ENCODE measurements at places on chromosomes 4 and X.

DNA sequence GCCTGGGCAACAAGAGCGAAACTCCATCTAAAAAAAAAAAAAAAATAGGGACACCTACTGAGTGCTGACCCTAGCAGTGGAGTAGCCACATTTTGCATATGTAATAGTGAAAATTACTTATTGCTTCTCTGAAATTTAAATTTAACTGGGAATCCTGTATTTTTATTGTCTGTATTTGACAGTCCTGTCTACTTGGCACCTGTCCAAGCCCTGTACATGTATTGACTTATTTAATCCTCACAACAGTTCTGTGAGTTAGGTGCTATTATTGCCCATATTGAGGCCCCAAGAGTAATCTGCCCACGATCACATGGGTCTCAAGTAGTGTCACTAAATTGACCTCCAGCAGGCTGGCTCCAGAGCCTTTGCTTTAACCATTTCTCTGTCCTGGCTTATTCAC, 81.6 kb downstream of the WDR19 start:
- H3K36me3 ChIP-seq = no peaks in the 10 kb centered on the region
- DNase-seq = no peak
- no peak overlapping the region for H3K4me3 ChIP-seq
- no peaks in the 10 kb centered on the region for H3K27me3 ChIP-seq
- no peak overlapping the region for H3K27ac ChIP-seq
- no peaks in the 10 kb centered on the region for H3K4me1 ChIP-seq

DNA sequence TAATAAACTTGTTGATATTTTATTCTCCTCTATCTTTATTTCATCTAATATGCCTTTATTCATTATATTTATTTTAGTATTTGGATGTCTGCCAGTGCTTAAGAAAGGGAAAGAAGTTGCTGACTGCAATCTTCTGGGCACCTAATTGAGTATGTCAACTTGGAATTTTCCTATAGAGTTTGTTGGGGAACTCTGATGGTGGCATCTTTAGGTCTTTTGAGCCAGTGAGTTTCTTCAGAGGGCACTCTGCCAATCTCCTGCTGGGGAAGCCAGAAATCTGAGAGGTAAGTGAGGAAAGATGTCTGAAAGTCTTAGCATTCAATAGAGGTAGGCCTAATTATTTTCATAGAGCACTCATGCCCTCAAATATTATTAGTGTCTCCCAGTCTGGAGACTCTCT, 475.0 kb downstream of the GABRG1 start:
- H3K27me3 ChIP-seq = no peaks in the 10 kb centered on the region
- no peak overlapping the region for H3K27ac ChIP-seq
- no peaks in the 10 kb centered on the region for H3K36me3 ChIP-seq
- H3K4me1 ChIP-seq = no peaks in the 10 kb centered on the region
- no peak for DNase-seq

DNA sequence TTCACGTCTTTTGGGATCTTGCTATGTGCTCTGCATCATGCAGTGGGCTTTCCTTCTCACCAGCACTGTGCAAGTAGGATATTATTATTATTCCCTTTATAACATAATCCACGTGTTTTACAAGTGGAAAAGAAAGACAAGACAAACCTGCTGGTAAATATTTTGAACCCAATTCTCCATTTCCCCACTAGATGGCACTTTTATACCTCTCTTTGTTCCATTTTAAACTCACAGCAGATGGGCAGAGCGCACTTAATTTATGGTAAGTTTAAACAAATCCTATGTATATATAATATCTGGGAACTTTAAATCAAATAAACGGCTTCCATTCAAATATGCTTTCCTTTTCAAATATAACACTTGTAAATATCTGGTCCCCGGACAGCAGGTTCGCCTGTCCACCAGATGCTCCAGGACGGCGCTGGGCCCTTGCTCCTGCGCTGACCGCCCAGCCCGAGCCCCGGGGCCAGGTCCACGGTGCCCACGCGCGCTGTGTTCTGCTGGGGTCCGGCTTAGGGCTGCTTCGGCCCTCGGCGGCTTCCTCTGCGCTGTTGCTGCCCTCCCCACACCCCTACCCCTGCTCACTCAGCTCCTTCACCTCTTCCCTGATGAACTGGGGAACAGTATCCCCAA, 31.1 kb downstream of the F11 start:
- H3K27ac ChIP-seq = no peak overlapping the region
- H3K4me3 ChIP-seq = no peak overlapping the region
- H3K4me1 ChIP-seq = no peaks in the 10 kb centered on the region
- no peaks in the 10 kb centered on the region for H3K27me3 ChIP-seq
- no peak for DNase-seq

GRCh38 chrX:24463077-24463476, 2.0 kb upstream of the PDK3 start:
- H3K27ac ChIP-seq = no peak overlapping the region
- H3K27me3 ChIP-seq = no peaks in the 10 kb centered on the region
- DNase-seq = no peak
- no peaks in the 10 kb centered on the region for H3K36me3 ChIP-seq

DNA sequence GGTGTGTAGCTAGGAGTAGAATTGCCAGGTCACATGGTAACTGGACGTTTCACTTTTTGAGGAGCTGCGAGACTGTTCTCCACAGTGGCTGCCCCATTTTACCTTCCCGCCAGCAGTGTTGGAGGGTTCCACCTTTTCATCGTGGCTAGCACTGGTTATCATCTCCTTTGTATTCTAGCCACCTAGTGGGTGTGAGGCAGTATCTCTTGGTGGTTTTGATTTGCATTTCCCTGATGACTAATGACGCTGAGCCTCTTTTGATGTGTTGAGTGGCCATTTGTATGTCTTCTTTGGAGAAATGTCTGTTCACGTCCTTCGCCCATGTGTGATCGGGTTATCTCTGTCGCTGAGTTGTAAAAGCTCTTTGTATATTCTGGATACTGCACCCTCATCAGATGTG, 10.6 kb downstream of the ABCD1 start:
- no peak overlapping the region for H3K27ac ChIP-seq
- no peaks in the 10 kb centered on the region for H3K27me3 ChIP-seq
- DNase-seq = no peak
- no peak overlapping the region for H3K4me3 ChIP-seq

- no peaks in the 10 kb centered on the region for H3K4me1 ChIP-seq
- no peak for DNase-seq
- no peak overlapping the region for H3K27ac ChIP-seq
- peak overlapping the region; percentile 29 for H3K4me3 ChIP-seq
- H3K36me3 ChIP-seq = no peaks in the 10 kb centered on the region
These were observed 92.2 kb downstream of the DCHS2 start for GRCh38 chr4:154399259-154399974.

DNA sequence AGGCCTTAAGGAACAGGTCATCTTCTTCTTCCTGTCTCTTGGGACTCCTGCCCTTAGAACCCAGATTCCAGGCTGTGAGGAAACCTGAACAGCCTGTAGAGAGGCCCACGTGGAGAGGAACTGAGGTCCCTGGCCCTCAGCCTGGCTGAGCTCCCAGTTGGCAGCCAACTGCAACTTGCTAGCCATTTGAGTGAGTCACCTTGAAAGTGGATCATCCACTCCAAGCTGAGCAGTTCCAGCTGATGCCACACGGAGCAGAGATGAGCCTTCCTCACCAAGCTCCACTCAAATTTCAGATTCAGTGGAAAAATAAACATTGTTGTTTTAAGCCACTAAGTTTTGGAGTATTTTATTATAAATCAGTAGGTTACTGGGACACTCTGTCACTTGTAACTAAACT, 392.5 kb downstream of the BCOR start:
- H3K27me3 ChIP-seq = no peaks in the 10 kb centered on the region
- H3K27ac ChIP-seq = no peak overlapping the region
- H3K4me1 ChIP-seq = no peaks in the 10 kb centered on the region
- no peaks in the 10 kb centered on the region for H3K36me3 ChIP-seq
- DNase-seq = no peak

GRCh38 chr4:153333874-153334273, 10.6 kb upstream of the MND1 start:
- no peaks in the 10 kb centered on the region for H3K4me1 ChIP-seq
- H3K4me3 ChIP-seq = no peak overlapping the region
- no peaks in the 10 kb centered on the region for H3K36me3 ChIP-seq
- DNase-seq = no peak
- H3K27ac ChIP-seq = no peak overlapping the region
- H3K27me3 ChIP-seq = no peaks in the 10 kb centered on the region

DNA sequence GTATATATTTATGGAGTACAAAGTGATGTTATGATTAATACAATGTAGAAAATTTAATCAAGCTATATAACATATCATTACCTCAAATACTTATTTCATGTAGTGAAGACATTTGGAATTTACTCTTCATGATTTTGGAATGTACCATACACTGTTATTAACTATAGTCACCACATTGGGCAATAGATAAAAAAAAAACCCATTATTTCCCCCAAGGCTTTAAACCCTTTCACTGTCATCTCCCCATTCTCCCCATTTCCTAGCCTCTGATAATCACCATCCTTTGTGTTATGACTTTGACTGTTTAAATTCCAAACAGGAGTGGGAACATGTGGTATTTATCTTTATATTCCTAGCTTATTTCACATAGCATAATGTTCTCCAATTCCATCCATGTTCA, 2189.1 kb upstream of the AGA start:
- no peak overlapping the region for H3K4me3 ChIP-seq
- no peaks in the 10 kb centered on the region for H3K27me3 ChIP-seq
- H3K36me3 ChIP-seq = no peaks in the 10 kb centered on the region
- H3K27ac ChIP-seq = no peak overlapping the region
- no peaks in the 10 kb centered on the region for H3K4me1 ChIP-seq

DNA sequence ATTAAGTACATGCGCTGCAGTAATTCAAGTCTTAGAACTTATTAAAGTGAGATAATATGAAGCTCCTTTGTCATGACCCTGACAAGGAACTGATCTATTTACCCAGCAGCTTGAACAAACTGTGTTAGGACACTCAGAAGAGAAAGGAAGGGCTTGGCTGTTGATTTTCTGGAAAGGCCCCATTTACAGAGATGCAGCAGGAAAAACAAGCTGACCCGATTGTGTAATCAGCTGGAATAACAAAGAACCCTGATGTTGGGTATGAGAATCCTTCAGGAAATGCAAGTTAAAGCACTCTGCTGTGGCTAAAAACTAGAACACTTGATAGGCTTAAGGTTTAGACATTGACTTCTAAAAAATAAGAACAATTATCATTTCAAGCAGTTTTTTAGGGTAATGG, 64.8 kb downstream of the TBC1D9 start:
- peak overlapping the region; percentile 71 for H3K27ac ChIP-seq
- peaks cover 47% of the 10 kb centered on the region for H3K4me1 ChIP-seq
- H3K36me3 ChIP-seq = no peaks in the 10 kb centered on the region
- no peak for DNase-seq
- no peaks in the 10 kb centered on the region for H3K27me3 ChIP-seq

- H3K4me1 ChIP-seq = peaks cover 45% of the 10 kb centered on the region
- H3K27me3 ChIP-seq = no peaks in the 10 kb centered on the region
- H3K36me3 ChIP-seq = no peaks in the 10 kb centered on the region
- no peak for DNase-seq
- peak overlapping the region; percentile 58 for H3K4me3 ChIP-seq
These were observed 255.6 kb upstream of the JADE1 start for GRCh38 chr4:128553686-128554515.

- H3K27me3 ChIP-seq = no peaks in the 10 kb centered on the region
- H3K36me3 ChIP-seq = no peaks in the 10 kb centered on the region
- H3K4me3 ChIP-seq = no peak overlapping the region
- DNase-seq = no peak
- no peaks in the 10 kb centered on the region for H3K4me1 ChIP-seq
These were observed 132.3 kb downstream of the SLC39A8 start for GRCh38 chr4:102213031-102213430.

GRCh38 chrX:118350221-118350620, 4.3 kb downstream of the WDR44 start:
- no peaks in the 10 kb centered on the region for H3K36me3 ChIP-seq
- H3K27ac ChIP-seq = peak overlapping the region; percentile 43
- H3K27me3 ChIP-seq = no peaks in the 10 kb centered on the region
- no peaks in the 10 kb centered on the region for H3K4me1 ChIP-seq

- no peaks in the 10 kb centered on the region for H3K36me3 ChIP-seq
- DNase-seq = no peak
- no peak overlapping the region for H3K4me3 ChIP-seq
- H3K27me3 ChIP-seq = no peaks in the 10 kb centered on the region
- peaks cover 5% of the 10 kb centered on the region for H3K4me1 ChIP-seq
These were observed 2.7 kb upstream of the NUDT9 start for GRCh38 chr4:87419578-87420249.

DNA sequence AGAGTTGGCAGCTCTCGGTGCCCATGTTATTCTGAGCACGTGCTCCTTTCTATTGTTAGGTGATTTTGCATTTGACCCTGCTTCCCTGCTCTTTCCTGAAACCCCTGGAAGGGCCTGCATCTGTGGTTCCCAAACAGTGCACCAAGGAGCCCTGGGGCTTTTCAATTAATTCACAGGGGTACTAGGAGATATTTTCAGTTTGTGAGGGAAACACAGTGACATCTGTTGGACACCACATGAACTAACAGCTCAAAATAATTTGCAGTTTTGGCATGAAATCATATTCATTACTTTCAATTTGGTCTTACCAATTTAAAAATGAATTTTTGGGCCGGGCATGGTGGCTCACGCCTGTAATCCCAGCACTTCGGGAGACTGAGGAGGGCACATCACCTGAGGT, 156.6 kb downstream of the GATB start:
- no peak for DNase-seq
- H3K4me3 ChIP-seq = no peak overlapping the region
- H3K27me3 ChIP-seq = no peaks in the 10 kb centered on the region
- H3K27ac ChIP-seq = no peak overlapping the region
- no peaks in the 10 kb centered on the region for H3K36me3 ChIP-seq

DNA sequence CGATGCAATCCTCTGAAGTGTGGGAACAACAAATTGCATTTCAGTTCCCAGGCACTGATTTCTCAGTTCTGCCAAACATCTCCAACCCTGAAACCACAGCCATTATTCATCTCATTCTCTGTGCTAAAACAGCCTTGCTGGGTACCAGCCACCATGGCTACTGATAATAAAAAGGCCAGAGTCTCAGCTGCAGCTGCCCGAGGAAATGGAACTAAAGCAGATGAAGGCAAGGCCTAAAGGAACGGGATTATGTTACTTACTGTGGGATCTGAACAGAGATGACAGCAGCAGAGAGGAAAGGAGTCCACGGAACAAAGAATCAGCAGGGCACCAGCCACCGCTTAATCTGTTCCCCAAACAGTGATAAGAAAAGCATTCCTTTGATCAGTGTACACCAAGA, 155.7 kb downstream of the PAPSS1 start:
- H3K27me3 ChIP-seq = no peaks in the 10 kb centered on the region
- no peaks in the 10 kb centered on the region for H3K4me1 ChIP-seq
- no peaks in the 10 kb centered on the region for H3K36me3 ChIP-seq
- DNase-seq = no peak
- no peak overlapping the region for H3K4me3 ChIP-seq

- no peak overlapping the region for H3K4me3 ChIP-seq
- H3K27ac ChIP-seq = no peak overlapping the region
- no peaks in the 10 kb centered on the region for H3K36me3 ChIP-seq
- DNase-seq = no peak
These were observed 559.6 kb downstream of the ARAP2 start for GRCh38 chr4:35684755-35685154.

DNA sequence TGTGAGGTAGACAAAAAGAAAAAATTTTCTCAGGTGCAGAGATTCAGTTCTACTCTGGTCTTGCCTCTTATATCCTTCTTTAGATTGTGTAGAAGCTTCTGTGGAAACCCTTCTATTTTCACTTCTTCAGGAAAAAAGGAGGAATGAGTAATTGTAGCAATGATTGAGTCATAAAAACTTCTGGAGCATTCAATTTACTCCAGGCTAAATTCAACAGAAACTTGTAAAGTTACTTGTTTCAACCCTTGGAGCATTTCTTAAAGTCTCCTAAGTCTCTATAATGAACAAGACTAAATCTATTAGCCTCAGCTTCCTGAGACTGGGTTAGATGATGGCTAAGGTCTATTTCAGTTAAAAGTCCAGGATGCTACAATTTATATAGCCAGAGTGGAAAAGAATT, 29.9 kb downstream of the BOD1L1 start:
- H3K4me3 ChIP-seq = no peak overlapping the region
- no peaks in the 10 kb centered on the region for H3K27me3 ChIP-seq
- DNase-seq = no peak
- peaks cover 8% of the 10 kb centered on the region for H3K4me1 ChIP-seq
- H3K27ac ChIP-seq = no peak overlapping the region
